ENCODE measurements at places on chromosomes 11 and 22.

GRCh38 chr11:28058333-28058732 lies 49.6 kb downstream of the KIF18A start:
- no peak for DNase-seq

GRCh38 chr22:41074941-41075710 lies 17.3 kb upstream of the EP300 start:
- DNase-seq = no peak

GRCh38 chr11:74325649-74326645 lies 14.5 kb upstream of the P4HA3 start:
- DNase-seq = peak; percentile 74

GRCh38 chr22:24576778-24577177 lies 16.1 kb downstream of the LRRC75B start:
- DNase-seq = no peak

Data from lower lobe of right lung (tissue), 2 donors.